T-helper 2 cell (primary cell): ENCODE measurements at places on chromosomes 5 and 9.

DNA sequence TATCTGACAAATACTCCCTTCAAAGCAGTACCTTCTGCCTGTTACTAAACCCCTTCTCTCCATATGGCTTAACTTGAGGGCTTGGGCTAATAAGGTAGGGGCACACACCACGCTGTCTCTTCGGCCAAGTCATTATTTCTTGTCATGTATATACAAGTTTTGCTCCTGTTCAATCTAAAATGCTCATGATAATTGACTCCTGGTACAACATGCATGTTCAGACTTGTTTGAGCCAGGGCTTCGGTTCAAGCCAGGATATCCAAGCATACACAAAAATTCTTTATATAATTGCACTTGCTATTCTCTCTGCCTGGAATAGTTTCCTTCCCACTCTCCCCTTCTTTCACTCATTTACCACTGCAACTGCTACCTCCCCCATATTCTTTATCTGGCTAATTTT lies 756.0 kb upstream of the C9orf72 start:
- DNase-seq, result no peak

GRCh38 chr5:152104211-152104610 lies 179.6 kb upstream of the GLRA1 start:
- DNase-seq, result no peak

- no peak for DNase-seq
Observed at GRCh38 chr9:72534931-72535330, 13.5 kb downstream of the TMC1 start.

- DNase-seq, result peak; percentile 76
Observed at GRCh38 chr5:179801304-179802206, 5.1 kb downstream of the MGAT4B start.

DNA sequence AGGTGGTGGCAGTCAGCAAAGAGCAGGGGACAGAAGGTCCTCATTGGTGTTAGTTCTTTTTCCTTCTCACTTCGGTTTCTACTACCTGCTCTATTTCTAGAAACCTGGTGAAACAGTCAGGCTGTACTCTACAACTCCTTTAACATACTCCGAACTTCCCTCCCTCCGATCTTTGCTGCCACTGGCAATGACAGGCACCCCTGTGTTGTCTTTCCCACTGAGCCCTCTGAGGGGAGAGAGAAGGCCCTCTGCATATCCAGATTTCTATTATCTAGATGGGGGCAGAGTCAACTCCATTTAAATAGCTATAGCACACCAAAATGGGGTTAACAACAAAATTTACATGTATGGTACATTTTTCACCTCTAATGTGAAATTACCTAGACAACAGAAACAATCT lies 123.7 kb downstream of the CDK5RAP2 start:
- DNase-seq, result no peak

- DNase-seq, result no peak
Observed at GRCh38 chr9:14258660-14259239, 55.2 kb downstream of the NFIB start.

DNA sequence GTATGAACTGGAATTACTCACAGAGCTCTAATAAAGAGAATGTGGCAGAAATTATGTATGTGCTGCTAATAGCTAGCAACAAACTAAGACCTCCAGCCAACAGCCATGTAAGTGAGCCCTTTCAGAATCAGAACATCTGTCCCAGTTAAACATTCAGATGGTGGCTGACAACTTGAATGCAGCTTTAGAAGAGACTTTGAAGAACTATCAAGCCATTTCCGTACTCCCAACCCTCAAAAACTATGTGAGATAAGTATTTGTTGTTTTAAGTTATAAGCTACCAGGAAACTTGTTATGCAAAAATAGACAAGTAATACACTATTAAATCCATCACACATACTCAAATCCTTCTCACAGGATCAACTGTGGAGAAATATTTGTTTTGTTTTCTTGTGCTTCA lies 205.2 kb upstream of the EDIL3 start:
- no peak for DNase-seq

- no peak for DNase-seq
Observed at GRCh38 chr5:68225188-68225910, 9.8 kb downstream of the PIK3R1 start.
